ENCODE measurements at places on chromosomes 7 and 10.

DNA sequence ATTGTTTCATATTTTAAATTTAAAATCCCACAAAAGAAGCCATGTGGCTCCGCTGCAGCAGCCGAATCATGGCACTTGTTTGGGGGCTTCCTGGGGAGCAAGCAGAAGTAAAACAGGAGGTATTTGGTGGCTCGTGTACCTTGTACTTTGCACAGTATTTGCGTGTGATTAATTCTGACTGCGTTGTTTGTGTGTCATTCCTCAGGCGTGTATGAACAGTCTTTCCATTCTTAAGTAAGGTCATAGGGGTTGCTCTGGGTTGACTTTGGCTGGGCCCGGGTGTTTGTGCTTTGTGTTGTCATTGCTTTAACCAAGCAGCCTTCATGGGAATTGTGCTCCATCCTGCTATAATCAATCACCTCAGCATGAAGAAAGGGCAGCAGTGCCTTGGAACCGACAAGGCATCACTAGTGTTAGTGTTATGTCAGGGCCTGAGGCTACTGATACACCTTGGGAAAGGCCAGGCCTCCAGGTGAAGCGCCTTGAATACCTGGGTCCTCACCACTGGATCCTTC lies 182.4 kb downstream of the ARHGAP21 start:
- no peak for DNase-seq

GRCh38 chr7:144834641-144835144 lies 1.2 kb downstream of the TPK1 start:
- DNase-seq = no peak

- DNase-seq = no peak
These were observed 3.6 kb upstream of the ZEB1 start for GRCh38 chr10:31315453-31315852.

DNA sequence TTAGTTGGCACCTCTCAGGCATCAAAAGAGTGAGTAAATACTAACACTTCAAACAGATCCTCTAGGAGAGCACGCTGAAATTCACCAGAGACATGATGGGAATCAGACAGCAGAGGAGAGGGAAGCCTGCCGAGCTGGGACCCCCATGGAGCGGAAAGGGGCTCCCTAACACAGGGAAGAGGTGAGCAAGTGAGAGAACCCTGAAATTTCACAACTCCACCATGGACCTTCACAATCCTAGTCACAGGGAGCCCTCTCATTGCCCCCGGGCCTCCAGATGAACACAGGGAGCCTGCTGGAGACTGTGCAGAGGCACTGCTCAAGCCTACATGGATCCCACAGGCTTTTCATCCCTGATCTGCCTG lies 59.2 kb upstream of the ANTXRL start:
- no peak for DNase-seq

- DNase-seq = peak; percentile 72
These were observed 32.2 kb upstream of the TMEM72 start for GRCh38 chr10:44878706-44879530.

DNA sequence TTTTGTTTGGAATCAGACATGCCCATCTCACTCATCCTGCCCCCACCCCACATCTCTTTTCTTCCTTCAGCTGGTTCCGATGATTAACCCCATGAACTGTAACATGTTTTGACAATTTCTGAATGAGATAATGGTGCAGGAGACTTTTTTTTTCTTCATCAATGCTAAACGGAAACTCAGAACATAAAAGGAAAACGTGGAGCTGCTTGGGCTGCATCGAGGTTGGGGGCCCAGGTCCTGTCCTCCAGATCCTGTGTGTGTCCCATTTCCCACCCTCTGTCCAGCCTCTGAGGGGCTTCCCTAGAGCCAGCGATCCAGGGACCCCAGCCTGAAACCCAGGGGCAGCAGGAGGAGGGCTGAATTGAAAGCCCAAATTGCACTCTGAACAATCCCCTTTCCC lies 263.8 kb upstream of the GRB10 start:
- no peak for DNase-seq

GRCh38 chr10:7405637-7406036 lies 5.2 kb downstream of the SFMBT2 start:
- DNase-seq = no peak

Measured in fibroblast of skin of left quadriceps (primary cell).